Occipital lobe (tissue), 3 donors: ENCODE measurements at places on chromosomes 3 and 15. TPM values are rescaled to one million over a fixed set of nuclear protein-coding genes. Genes with fewer than 3 reads are reported as not detected.

Gene ZBED2
- not detected for total RNA-seq

Gene GALK2
- total RNA-seq = 63.3 TPM

Gene ALDH1L1
- 2.7 TPM for total RNA-seq

Gene ACP3
- 1.2 TPM for total RNA-seq

Gene CHL1
- 954 TPM for total RNA-seq

Gene ARL6
- 40.1 TPM for total RNA-seq

Gene DPP8
- 83.8 TPM for total RNA-seq

Gene GLDN
- total RNA-seq = 2.3 TPM

Gene CLDN16
- under 0.01 TPM for total RNA-seq

Gene FBLN2
- 9.4 TPM for total RNA-seq

Gene LSAMP
- total RNA-seq = 47.3 TPM

Gene ZNF860
- 2.8 TPM for total RNA-seq

Gene ATP6V1A
- 218 TPM for total RNA-seq

Gene GHSR
- total RNA-seq = not detected

Gene APPL1
- total RNA-seq = 174 TPM

Gene CYP1A2
- total RNA-seq = not detected

Gene CADM2
- total RNA-seq = 96.5 TPM

Gene MELTF
- 1.7 TPM for total RNA-seq

Gene VILL
- total RNA-seq = 13.6 TPM

Gene PPP1R14D
- not detected for total RNA-seq

Gene TRPM1
- total RNA-seq = not detected

Gene LTF
- total RNA-seq = 3.6 TPM

Gene PARP9
- 6.1 TPM for total RNA-seq

Gene SERPINI2
- total RNA-seq = 2.0 TPM
